Psoas muscle (tissue), 8 donors: ENCODE measurements at places on chromosomes 2 and 18.
A peak's percentile ranks its signal among the peaks of the same experiment; 100 is the strongest.

DNA sequence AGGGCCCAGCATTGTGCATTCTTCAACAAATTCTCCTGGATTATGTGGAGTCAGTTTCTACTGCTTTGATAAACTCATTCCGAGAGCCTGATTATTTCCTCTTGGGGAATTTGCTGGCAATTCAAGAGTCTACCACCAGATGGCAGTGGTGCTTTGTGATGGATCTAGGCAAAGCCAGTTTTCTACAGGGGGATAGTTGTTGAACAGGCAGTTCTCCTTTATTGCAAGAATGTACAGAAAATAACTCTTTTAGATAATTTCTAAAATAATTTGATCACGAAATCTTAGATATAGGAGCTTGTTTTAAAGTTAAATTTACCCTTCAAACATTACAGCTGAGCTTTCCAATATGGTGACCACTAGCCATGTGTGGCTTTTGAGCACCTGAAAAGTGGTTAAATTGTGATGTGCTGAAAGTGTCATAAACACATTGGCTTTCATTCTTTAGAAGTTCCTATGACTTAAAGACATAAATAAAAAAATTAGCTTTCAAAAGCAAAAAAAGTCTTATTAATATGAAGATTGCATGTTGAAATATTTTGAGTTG lies 66.7 kb upstream of the HAAO start:
- H3K4me3 ChIP-seq = no peak overlapping the region
- no peaks in the 10 kb centered on the region for H3K4me1 ChIP-seq
- no peaks in the 10 kb centered on the region for H3K27me3 ChIP-seq
- no peaks in the 10 kb centered on the region for H3K36me3 ChIP-seq
- H3K27ac ChIP-seq = no peak overlapping the region

GRCh38 chr2:144524118-144525009 lies 4.4 kb upstream of the ZEB2 start:
- peak overlapping the region; percentile 89 for H3K4me3 ChIP-seq
- H3K4me1 ChIP-seq = peaks cover 16% of the 10 kb centered on the region
- no peaks in the 10 kb centered on the region for H3K27me3 ChIP-seq
- no peaks in the 10 kb centered on the region for H3K36me3 ChIP-seq
- DNase-seq = peak; percentile 53

DNA sequence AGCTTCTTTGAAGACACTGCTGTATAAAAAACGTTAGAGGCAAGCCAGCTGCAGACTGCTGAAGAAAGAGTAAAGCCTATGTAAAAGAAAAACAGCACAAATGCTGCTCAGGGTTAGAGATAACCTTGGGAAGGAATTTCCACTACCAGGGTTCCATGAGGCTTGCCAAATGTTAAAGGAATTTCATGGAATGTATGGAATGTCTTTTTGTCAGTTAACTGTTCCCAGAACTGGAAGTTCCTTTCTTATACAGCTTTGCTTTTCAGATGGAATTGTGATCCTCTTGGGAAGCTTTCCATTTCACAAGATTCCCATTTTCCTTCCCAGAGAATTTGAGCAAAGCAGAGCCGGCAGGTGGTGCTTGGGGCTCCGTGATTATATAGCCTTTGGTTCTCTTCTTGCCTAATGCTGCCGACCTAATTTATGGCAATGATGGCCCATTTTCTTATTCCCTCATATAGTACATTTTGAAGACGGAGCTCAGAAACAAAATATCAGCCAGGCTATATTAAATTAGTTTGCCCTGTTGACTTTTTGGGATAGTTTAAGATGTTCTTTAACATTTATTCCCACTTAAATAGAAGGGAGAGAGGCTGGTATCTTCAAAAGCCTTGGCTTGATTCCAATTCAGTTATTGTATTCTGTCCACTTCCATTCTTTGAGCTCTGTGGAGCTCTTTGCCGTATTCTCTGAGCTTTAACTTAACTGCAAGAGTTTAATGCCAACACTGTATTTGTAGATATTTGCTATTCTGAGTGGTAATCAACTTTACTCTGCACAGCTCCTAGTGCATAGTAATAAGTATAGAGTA lies 162.3 kb downstream of the PHLPP1 start:
- peaks cover 9% of the 10 kb centered on the region for H3K4me1 ChIP-seq
- no peak overlapping the region for H3K4me3 ChIP-seq
- H3K27ac ChIP-seq = no peak overlapping the region
- DNase-seq = no peak
- H3K27me3 ChIP-seq = no peaks in the 10 kb centered on the region
- no peaks in the 10 kb centered on the region for H3K36me3 ChIP-seq

- peaks cover 11% of the 10 kb centered on the region for H3K36me3 ChIP-seq
- H3K4me1 ChIP-seq = no peaks in the 10 kb centered on the region
- no peak overlapping the region for H3K4me3 ChIP-seq
- no peaks in the 10 kb centered on the region for H3K27me3 ChIP-seq
Observed at GRCh38 chr2:37000318-37000717, 34.0 kb upstream of the STRN start.

DNA sequence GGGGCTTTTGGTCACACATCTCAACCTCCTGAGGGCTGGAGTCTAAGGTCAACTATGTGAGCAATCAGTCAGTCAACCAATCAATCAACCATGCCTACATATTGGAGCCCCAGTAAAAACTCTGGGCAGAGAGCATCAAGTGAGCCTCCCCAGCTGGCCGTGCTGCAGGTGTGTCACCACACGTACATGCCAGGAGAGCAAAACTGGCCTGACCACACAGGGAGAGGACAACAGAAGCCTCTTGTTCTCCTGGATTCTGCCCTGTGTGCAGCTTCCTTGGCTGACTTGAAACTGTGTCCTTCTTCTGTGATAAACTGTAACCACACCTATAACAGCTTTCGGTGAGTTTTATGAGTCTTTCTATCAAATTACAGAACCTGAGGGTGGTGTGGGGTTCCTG lies 25.9 kb downstream of the GPR35 start:
- H3K36me3 ChIP-seq = no peaks in the 10 kb centered on the region
- no peaks in the 10 kb centered on the region for H3K4me1 ChIP-seq
- no peak overlapping the region for H3K27ac ChIP-seq
- H3K4me3 ChIP-seq = no peak overlapping the region

GRCh38 chr2:21270708-21271122 lies 146.9 kb downstream of the TDRD15 start:
- no peaks in the 10 kb centered on the region for H3K36me3 ChIP-seq
- DNase-seq = peak; percentile 60
- H3K4me1 ChIP-seq = no peaks in the 10 kb centered on the region
- H3K4me3 ChIP-seq = no peak overlapping the region
- no peak overlapping the region for H3K27ac ChIP-seq
- peaks cover 2% of the 10 kb centered on the region for H3K27me3 ChIP-seq

- H3K4me1 ChIP-seq = no peaks in the 10 kb centered on the region
- no peak for DNase-seq
- H3K4me3 ChIP-seq = no peak overlapping the region
- no peaks in the 10 kb centered on the region for H3K36me3 ChIP-seq
- no peaks in the 10 kb centered on the region for H3K27me3 ChIP-seq
Observed at GRCh38 chr2:220002699-220003098, 375.3 kb downstream of the SLC4A3 start.

GRCh38 chr2:98438190-98439133 lies 6.2 kb upstream of the INPP4A start:
- no peaks in the 10 kb centered on the region for H3K27me3 ChIP-seq
- H3K27ac ChIP-seq = no peak overlapping the region
- no peaks in the 10 kb centered on the region for H3K4me1 ChIP-seq
- H3K4me3 ChIP-seq = no peak overlapping the region

DNA sequence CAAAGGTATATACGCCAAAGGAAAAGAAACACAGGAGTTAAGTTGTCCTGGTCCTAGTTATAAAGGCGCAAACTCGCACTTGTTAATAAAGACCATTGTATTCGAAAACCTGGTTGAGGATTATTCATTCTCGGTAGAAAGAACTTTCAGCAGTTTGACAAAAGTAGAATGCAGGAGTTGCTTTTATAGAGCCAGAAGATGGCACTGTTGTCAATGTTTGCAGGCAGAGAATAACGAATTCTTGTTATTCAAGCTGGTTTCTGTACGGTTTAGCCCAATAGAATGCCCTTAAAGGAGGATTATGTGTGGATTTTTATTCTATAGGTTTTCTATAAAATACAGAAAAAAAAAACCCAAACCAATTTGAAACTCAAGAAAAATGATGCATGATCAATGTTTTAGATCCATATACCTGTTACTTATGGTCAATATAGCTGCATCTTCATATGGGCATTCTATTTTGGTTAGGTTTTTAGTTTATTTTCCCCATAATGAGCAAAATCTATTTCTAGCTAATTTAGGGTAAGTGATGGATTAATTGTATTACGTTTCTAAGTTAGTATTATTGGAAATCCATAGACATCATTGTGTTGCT lies 510.3 kb downstream of the PLCL1 start:
- no peak overlapping the region for H3K27ac ChIP-seq
- H3K36me3 ChIP-seq = no peaks in the 10 kb centered on the region
- no peaks in the 10 kb centered on the region for H3K27me3 ChIP-seq
- DNase-seq = no peak
- no peak overlapping the region for H3K4me3 ChIP-seq
- no peaks in the 10 kb centered on the region for H3K4me1 ChIP-seq

GRCh38 chr2:239132156-239132709 lies 268.6 kb downstream of the HDAC4 start:
- H3K4me3 ChIP-seq = no peak overlapping the region
- peak; percentile 10 for DNase-seq
- no peak overlapping the region for H3K27ac ChIP-seq
- H3K4me1 ChIP-seq = no peaks in the 10 kb centered on the region
- H3K36me3 ChIP-seq = peaks cover 100% of the 10 kb centered on the region
- no peaks in the 10 kb centered on the region for H3K27me3 ChIP-seq

DNA sequence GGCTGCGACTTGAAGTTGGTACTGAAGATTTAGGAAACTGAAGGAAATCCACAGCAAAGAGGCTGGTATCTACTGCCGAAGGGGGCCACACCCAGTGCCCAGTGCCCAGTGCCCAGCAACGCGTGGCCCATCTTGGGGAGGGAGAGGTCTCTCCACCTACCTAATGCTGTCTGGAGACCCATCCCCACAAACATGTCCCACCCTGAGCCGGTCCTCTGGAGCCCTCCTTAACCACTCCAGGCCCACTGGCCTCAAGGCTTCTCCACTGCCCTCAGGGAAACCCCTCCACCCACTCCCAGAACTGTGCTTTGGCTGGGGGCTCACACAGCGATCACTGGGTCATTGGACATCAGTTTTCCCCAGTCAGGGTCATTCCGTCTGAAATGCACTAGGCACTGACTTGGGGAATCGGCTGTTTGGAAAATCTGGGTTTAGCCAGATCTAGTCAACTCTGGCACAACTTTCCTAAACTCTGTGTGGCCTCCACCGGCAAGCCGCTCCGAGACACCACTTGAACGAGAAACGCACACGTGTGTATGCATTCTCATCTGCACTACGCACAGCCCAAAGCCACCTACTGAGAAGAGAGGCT lies 20.1 kb downstream of the GPR55 start:
- H3K4me1 ChIP-seq = no peaks in the 10 kb centered on the region
- DNase-seq = no peak
- H3K36me3 ChIP-seq = no peaks in the 10 kb centered on the region
- no peak overlapping the region for H3K4me3 ChIP-seq
- H3K27ac ChIP-seq = no peak overlapping the region
- peaks cover 2% of the 10 kb centered on the region for H3K27me3 ChIP-seq

- H3K27ac ChIP-seq = no peak overlapping the region
- H3K4me1 ChIP-seq = peaks cover 7% of the 10 kb centered on the region
- H3K27me3 ChIP-seq = no peaks in the 10 kb centered on the region
- no peaks in the 10 kb centered on the region for H3K36me3 ChIP-seq
- DNase-seq = no peak
Observed at GRCh38 chr18:75282746-75283145, 72.1 kb downstream of the TSHZ1 start.

- H3K27me3 ChIP-seq = no peaks in the 10 kb centered on the region
- no peak overlapping the region for H3K27ac ChIP-seq
- no peak overlapping the region for H3K4me3 ChIP-seq
Observed at GRCh38 chr2:215657844-215658243, 222.0 kb upstream of the FN1 start.

DNA sequence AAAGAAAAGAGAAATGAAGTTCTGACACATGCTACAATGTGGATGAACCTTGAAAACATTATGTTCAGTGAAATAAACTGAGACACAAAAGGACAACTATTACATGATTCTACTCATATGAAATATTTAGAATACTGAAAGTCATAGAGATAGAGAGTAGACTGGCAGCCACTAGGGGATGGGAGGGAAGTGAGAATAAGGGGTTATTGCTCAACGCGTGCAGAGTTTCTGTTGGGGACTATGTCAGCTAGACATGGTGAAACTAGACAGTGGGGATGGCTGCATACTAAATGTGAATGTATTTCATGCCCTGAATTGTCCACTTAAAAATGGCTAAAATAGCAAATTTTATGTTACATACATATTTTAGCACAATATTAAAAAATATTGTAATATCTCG lies 108.7 kb upstream of the ATL2 start:
- no peak overlapping the region for H3K4me3 ChIP-seq
- no peaks in the 10 kb centered on the region for H3K27me3 ChIP-seq
- H3K27ac ChIP-seq = peak overlapping the region; percentile 62
- peaks cover 40% of the 10 kb centered on the region for H3K4me1 ChIP-seq
- DNase-seq = no peak
